ENCODE measurements at places on chromosomes 5 and 9. TPM values are rescaled to one million over a fixed set of nuclear protein-coding genes. Genes with fewer than 3 reads are reported as not detected.

DNA sequence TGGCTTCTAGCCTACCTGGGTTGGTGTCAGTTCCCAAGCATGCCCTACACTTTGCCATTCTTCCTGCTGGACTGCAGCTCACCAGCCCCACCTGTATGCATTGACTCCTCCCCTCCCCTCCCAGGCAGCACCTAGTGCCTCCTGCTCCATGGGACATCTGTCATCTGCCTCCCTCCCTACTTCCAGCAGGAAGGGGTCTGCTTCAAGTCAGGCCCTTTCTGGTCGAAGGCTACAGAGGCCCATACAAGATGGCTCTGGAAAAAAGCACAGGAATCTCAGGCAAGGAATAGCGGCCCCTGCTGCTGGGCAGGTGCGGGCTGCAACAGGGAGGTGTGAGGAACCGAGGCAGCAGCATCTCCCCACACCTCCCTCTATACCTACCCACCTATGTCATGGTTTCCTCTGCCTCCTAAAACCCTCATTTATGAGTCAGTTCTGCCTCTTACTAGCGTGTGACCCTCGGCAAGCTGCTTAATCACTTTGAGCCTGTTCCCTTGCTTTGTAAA lies 19.7 kb downstream of the WWC1 start:
- H3K4me3 ChIP-seq = no peak overlapping the region
- DNase-seq = no peak
- peaks cover 5% of the 10 kb centered on the region for H3K27me3 ChIP-seq
- no peaks in the 10 kb centered on the region for H3K36me3 ChIP-seq
- H3K27ac ChIP-seq = no peak overlapping the region
- H3K4me1 ChIP-seq = no peaks in the 10 kb centered on the region

DNA sequence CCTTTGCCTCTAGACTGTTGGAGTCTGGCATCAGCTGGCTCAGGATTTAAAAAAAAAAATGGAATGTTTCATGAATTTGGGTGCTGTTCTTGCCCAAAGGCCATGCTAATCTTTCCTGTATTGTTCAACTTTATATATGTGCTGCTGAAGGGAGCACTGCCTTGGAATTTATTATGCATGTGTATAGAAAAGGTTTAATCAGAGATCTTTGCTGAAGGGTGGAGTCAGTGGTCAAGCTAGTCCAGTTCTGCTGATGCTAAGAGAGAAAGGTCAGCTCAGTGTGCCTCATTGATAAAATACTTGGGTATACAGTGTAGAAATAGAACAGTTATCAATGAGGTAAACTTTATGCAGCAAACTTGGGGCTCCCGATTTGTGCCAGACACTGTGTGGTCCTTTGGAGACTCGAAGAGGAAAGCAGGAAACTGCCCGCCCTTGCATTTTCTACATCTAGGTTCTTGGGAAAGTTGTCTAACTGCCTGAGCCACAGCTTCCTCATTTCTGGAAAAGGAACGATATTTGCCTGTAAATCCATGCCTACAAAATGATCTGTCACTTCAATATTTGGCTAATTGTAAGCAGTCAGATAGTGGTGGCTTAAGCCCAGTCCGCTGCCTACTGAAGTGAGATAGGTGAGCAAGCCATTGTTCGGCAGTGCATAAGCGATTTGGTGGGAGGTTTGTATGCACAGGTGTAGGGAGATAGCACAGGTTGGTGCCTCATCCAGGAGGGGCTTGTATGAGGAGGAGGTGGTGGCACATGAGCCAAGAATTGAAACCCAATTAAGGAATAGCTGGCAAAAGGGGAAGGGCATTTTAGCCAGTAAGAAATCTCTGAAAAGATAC lies 29.2 kb upstream of the GTF2H2C start:
- no peak overlapping the region for H3K27ac ChIP-seq
- H3K27me3 ChIP-seq = peaks cover 5% of the 10 kb centered on the region
- no peaks in the 10 kb centered on the region for H3K36me3 ChIP-seq
- no peak overlapping the region for H3K4me3 ChIP-seq
- DNase-seq = no peak

The ANGPTL2 gene
- total RNA-seq = not detected

DNA sequence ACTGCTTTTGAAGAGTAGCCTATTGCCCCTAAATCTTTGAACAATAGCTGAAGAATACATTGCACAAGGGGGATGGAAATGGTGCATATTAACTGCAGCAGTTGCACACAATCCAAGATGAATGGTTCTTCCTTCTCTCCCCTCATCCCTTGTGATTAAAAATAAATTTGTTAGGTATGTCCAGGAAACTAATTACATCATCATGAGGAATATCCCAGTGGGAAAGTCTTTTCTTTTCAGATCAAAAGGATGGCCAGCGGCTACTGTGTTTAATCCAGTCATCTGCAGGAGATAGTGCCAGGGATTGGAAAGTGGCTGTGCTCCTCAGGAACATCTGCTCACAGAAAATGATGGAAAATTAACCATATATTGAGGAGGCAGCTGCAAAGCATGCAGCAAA lies 508.4 kb upstream of the SEMA6A start:
- no peaks in the 10 kb centered on the region for H3K36me3 ChIP-seq
- H3K27ac ChIP-seq = no peak overlapping the region
- H3K27me3 ChIP-seq = no peaks in the 10 kb centered on the region
- no peaks in the 10 kb centered on the region for H3K4me1 ChIP-seq

The SLCO6A1 gene
- total RNA-seq = not detected

DNA sequence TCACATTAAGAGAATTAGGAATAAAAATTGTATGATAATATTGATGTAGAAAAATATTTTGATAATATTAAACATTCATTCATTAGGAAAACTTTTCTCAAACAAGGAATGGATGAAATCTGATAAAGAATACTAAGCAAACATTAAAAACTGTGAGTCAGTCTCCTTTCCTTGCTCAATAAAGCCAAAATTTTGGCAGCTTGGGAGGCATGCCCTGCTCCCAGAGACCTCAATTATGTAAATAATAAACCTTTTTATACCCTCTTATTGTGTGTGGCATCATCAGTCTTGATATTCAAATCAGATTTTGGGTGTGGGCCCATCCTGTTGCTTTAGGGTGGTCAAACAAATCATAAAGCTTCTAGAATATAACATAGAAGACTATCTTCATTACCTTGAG lies 36.6 kb upstream of the CCL21 start:
- no peak for DNase-seq
- H3K27me3 ChIP-seq = peaks cover 25% of the 10 kb centered on the region
- H3K4me3 ChIP-seq = no peak overlapping the region
- H3K27ac ChIP-seq = no peak overlapping the region
- no peaks in the 10 kb centered on the region for H3K36me3 ChIP-seq

DNA sequence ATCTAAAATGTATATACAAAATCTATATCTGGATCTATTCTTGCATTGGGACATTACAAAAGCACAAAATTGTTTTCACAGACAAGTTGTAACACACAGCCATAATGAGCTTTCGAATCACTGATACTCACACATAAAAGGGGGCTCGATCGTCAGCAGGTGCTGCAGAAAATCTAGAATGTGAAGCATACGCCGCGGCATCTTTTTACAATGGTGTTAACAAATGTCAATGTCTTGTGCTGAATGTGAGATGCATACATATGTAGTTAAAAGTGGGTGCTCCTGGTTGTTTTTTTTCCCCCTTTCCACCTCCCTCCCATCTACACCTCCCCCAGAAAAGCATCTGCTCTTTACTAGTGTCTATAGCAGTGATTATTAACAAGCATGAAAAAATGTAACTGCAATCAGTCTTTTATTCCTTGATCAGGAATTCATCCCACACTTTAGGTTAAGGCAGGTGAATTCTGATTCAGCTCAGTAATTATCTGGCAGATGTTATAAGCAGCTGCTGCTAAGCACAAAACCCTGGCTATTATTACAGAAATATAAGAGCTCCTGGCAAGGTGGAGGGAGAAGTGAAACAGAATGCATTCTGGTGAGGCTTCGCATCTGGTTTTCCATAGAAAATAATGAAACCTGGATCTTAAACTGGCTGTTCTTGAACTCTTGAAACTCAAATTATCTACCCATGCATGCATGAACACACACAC lies 114.1 kb downstream of the MPDZ start:
- H3K27ac ChIP-seq = no peak overlapping the region
- no peaks in the 10 kb centered on the region for H3K4me1 ChIP-seq
- H3K27me3 ChIP-seq = no peaks in the 10 kb centered on the region
- H3K36me3 ChIP-seq = no peaks in the 10 kb centered on the region

The ADAMTS6 gene
- 1.3 TPM for total RNA-seq

The TMEM8B gene
- total RNA-seq = 1.9 TPM

GRCh38 chr5:171710451-171711024 lies 75.1 kb upstream of the SMIM23 start:
- no peak overlapping the region for H3K27ac ChIP-seq
- no peaks in the 10 kb centered on the region for H3K4me1 ChIP-seq
- no peak overlapping the region for H3K4me3 ChIP-seq
- no peaks in the 10 kb centered on the region for H3K36me3 ChIP-seq

GRCh38 chr9:88746029-88746742 lies 211.2 kb downstream of the NXNL2 start:
- H3K36me3 ChIP-seq = no peaks in the 10 kb centered on the region
- no peak for DNase-seq
- peaks cover 7% of the 10 kb centered on the region for H3K27me3 ChIP-seq
- no peak overlapping the region for H3K4me3 ChIP-seq

DNA sequence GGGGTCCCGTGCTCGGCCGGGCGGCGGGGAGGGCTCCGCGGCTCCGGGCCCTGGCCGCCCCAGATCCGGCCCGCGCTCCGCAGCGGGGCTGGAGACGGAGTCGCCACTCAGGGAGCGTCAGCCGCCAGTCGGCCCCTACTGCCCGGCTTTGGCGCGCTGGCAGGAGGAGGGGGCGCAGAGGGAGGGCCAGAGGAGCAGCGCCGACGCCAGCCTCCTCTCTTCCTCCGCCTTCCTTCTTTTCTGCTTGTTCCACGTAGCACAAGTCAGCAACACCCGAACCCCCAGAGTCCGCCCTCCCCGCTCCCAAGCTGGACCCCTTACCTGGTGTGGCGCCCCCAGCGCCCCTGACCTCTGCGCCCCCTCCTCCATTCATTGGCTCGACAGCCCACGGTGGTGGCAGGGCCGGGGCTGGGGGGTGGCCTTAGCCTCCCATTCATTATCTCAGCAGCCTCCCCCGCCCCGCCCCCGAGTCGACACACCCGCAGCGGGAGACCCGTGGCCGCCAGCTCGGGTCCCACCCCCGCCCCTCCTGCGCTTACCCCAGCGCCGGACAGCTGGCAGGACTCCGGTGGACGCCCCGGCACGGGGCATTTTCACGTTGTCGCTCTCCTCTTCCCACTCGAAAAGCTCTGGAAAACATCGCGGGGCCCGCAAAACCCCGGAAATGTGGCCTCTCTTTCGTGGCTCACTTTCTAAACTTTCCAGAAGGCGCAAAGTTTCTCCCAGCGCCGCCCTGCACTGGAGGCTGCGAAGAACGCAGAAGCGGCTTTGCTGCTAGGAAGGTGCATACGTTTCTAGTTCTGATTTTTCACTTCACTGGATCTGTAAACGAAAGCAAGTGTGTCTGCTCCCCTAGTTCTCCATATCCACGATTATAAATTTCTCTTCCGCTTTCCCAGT lies at the start of gene LPAR1:
Gene LPAR1, minus strand, starts transcription at position 140 of the 900 bp plus-strand sequence. CDS start 66,353 bp downstream, outside the sequence.
- H3K36me3 ChIP-seq = peaks cover 5% of the 10 kb centered on the region
- H3K4me1 ChIP-seq = peaks cover 11% of the 10 kb centered on the region
- no peak for DNase-seq
- peak within 1 kb of the TSS; percentile 51 for H3K27ac ChIP-seq

DNA sequence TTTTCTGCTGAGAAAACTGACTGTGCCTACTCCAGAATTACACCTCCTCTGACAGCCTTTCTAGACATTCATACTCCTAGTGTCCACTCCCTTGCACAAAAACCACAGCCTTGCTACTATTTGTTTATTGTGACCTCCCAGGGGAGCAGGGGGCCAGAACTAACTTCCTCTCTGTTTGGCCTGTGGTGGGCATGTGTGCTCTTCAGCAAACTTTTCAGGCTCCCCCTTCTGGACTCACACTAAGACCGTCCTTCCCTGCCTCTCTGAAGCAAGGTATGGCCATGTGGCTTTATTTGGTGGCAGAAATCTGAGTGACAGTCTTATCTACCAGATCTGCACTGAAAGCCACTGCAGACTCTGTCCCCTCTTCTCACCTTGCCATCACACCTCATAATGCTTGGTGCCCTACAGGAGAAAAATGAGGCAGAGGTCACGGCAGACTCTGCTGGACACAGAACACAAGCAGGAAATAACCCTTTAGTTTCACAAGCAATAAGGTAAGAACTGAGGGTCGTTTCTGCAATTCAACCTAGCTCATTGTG lies 28.2 kb downstream of the LIFR start:
- H3K27ac ChIP-seq = no peak overlapping the region
- DNase-seq = no peak
- no peaks in the 10 kb centered on the region for H3K36me3 ChIP-seq
- H3K4me1 ChIP-seq = no peaks in the 10 kb centered on the region

DNA sequence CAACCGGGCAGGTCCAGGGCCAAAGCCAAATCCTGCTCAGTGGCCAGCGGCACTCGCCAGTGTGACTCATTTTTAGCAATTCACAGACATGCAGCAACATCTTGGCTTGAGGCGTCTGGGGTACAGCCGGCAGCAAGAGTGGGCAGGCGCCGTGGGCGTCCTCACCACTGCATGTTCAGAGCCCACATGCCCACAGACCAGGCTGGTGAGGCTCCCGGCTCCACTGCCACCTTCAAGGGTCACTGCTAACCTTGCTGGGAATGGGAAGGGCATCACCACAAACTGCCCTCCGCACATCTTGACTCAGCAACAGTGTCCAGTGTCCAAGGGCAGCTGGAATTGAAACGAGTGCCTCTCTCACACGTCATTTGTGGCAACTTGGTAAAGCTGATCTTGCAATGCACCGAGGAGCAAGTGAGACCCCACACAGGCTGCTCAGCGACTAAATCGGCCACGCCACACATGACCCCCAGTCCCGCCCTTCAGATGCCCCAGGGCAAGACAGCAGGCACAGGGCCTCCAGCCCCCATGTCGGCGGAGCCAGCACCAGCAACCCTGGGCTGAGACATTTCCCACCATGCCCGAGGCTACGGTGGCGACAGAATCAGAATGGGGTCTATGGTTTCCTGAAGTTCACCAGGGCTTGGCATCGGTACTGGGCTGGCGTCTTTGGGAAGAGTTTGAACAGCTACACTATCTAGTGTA lies 140.3 kb downstream of the ROR2 start:
- no peaks in the 10 kb centered on the region for H3K4me1 ChIP-seq
- peaks cover 6% of the 10 kb centered on the region for H3K27me3 ChIP-seq
- no peak overlapping the region for H3K27ac ChIP-seq
- DNase-seq = no peak
